OCI-M1 (cell line): ENCODE measurements at places on chromosomes 6 and 20.

DNA sequence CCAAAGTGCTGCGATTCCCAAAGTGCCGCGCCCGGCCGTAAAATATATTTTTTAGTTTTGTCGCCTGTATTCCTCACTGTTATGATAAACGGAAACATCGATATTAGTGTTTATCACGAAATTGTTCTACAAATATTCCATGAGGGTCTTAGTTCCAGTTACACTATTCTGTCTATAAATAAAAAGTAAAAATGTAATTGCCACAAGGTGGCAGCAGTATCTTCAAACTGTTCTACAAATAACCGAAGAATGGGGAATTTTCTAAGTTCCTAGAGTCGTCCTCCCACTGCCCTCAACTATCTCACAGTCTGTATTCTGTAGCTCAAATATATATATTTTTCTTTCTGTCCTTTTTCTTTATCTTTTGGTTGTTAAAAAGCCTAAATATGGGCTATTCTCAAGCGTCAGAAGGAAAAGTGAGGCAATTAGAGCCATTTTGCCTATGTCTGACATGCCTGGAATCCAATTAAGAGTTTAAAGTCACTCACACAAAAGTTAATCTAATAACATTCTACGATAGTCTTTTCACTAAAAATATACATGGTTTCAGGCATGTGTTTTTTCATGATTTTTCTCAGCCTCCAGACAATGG, 14.2 kb upstream of the FAM162B start:
- DNase-seq: peak; percentile 89

GRCh38 chr6:168919470-168920179, 334.0 kb downstream of the THBS2 start:
- DNase-seq: no peak

- no peak for DNase-seq
These were observed 990.9 kb downstream of the EPHA7 start for GRCh38 chr6:92428448-92428847.

DNA sequence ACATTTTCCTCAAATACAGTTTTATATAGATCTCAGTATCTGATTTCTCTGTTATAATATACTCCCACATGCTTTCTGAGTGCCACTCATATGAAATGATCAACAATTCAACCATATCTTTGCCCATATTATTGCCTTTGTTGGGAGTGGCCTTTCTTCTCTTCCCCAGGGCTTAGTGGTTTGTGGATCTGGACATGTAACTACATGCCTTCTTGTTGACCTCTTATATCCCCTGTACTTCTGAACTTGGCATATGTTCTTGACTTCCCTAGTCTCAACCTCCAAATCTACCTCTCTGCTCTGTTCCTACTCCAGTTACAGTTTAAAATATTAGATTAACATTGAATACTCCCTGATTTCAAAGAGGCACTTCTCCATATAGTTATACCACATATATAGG, 34.3 kb upstream of the PRIM2 start:
- DNase-seq: no peak

DNA sequence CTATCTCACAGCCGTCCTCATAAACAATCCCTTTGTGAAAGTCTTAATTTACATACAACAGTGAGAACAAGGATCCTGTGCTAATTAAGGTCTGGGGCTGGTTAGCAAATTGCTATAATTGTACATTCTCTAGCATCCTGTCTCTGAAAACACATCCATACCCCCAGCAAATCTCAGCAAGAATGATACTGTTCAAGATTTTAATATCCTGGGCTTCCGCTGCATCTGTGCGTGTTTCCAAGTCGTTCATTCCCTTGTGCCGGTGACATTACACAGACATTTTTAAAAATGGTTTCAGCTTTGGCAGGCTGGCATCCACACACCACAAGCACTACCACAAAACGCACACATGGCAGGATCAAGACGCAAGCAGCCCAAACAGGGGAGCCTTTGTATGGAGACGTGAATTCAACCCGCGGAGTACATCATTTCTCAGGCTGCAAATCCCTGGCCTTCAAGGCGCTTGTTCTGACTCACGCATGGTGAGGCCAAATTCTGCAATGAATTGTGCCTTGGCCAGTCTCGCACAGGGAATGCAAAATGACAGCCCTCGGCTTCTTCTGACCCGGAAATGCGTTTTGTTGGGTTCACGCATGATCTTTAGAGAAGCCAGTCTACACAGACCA, 20.3 kb downstream of the ZMYND8 start:
- DNase-seq: no peak

DNA sequence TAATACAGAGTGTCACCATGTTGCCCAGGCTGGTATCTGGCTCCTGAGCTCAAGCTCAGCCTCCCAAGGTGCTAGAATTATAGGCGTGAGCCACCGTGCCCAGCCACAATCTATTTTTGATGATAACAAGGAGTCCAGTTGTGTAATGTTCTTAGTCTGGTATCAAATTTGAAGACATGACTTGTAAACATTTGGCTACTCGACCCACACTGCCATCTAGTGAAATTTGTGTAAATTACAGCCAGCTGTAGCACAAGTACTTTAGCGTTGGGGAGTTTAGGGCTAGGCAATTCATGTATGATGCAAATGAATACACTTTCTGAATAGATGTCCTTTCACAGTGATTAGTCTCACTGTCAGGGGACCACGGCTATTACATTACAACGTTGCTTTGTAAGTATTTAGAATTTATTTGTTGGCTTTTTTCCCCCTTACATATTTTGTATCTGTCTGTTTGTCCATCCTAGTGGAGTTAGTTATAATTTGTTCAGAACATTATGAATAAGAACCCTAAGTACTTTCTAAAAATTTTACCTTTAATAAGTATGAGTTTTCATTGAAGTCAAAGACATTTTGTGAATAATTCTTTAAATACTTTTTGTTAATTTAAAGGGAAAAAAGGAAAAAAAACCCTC, 139.7 kb downstream of the PRDM13 start:
- peak; percentile 94 for DNase-seq

GRCh38 chr6:20565342-20565741, 31.1 kb downstream of the CDKAL1 start:
- no peak for DNase-seq

- DNase-seq: no peak
These were observed 160.8 kb downstream of the SCML4 start for GRCh38 chr6:107663308-107663707.

- no peak for DNase-seq
These were observed 44.9 kb downstream of the SNAI1 start for GRCh38 chr20:50027611-50028105.

- peak; percentile 77 for DNase-seq
These were observed 139.0 kb downstream of the MTHFD1L start for GRCh38 chr6:151004383-151005024.

- DNase-seq: no peak
These were observed 269.6 kb downstream of the GRIK2 start for GRCh38 chr6:101663100-101663499.

- peak; percentile 73 for DNase-seq
These were observed 36.1 kb upstream of the NKX2-4 start for GRCh38 chr20:21433329-21433890.

DNA sequence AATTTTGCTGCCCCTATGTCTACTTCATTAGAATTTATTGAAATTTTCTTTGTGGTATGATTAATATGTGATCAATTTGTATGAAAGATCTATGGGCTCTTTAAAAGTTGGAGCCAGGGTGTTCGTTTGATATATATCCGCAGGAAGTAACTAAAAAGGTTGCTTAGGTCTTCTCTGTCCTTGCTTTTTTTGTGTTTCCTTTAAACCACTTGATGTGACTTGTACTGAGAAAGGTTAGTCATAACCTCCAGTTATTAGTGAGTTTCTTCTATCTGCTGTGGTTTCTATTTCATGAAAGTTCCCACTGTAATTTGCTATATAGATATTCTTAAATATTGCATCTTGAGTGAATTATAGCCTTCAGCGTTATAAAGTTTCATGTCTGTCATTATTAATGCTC, 585.3 kb upstream of the ARID1B start:
- DNase-seq: no peak

- DNase-seq: no peak
These were observed 24.5 kb upstream of the GRM4 start for GRCh38 chr6:34170346-34170745.

DNA sequence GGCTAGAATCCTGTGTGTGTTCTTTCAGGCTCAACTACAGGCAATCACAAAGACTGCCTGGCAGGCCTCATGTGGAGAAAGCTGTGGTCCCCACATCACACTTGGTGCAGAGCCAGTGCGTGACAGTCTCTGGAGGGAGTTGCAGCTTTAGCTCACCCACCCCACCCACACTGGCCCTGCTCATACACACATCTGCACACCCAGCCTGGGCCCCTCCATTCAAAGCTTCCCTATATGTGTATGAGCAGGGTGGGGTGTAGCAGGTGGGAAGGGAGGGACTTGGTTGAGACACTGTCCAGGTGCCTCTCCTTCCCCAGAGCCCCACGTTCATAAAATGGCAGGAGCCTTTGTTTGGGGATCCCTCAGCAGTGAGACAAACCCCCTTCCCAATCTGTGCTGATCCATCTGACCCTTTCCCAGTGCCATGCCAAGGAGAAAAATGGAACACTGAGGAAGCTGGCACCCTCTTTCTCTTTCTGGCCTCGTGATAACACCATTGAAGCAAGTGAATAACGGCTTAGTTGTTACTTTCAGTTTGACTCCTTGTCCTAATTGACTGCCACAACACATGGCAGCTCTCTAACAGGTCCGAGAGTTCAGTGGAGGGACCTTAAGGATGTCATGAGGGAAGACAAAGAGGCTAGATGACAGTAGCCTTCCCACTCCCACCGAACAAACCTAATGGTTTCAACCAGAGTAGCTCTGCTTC, 53.8 kb upstream of the NRSN1 start:
- DNase-seq: no peak

- no peak for DNase-seq
These were observed 86.3 kb upstream of the ESR1 start for GRCh38 chr6:151721146-151721545.

GRCh38 chr6:117373211-117373813, 52.4 kb downstream of the ROS1 start:
- no peak for DNase-seq

GRCh38 chr6:3400162-3400561, 56.7 kb downstream of the SLC22A23 start:
- no peak for DNase-seq

DNA sequence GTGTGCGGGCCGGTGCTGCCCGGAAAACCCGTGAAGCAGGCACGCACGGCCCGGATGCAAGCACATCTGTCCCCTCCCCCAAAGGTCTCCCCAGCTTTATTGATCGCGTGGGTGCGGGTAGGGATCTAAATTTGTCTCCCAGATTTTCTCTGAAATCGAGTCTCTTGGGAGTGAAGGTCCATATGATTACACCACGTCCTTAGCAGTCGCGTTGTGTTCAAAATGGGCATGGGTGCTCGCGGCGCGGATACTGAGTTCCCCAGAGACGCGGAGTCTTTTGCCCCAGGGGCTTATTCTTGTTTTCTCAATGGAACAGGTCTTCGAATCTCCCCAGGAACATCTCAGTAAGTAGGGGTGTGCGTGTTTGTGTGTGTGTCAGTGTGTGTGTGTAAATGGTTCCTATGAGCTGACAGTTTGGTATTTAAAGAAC, 2.8 kb upstream of the ZNF292 start:
- no peak for DNase-seq

DNA sequence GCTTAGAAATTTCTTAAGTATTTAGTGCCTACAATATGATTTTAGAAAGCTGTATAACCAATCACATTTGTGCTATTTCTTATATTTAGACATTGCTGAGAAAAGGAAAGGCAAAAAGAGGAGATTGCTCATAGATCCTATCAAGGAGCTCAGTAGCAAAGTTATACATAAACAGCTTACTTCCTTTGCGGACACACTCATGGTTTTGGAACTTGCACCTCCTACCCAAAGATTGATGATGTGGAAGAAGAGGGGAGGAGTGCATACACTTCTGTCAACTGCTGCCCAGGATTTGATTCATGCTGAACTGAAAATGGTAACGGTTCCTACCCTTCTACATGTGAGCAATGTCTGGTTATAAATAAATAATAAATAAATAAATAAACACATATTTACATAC, 16.7 kb downstream of the RAD21L1 start:
- no peak for DNase-seq

GRCh38 chr20:51404297-51405060, 138.0 kb downstream of the NFATC2 start:
- no peak for DNase-seq

GRCh38 chr6:39381550-39382140, 59.1 kb upstream of the KCNK16 start:
- DNase-seq: no peak

GRCh38 chr6:7124114-7124513, 16.4 kb downstream of the RREB1 start:
- DNase-seq: no peak

DNA sequence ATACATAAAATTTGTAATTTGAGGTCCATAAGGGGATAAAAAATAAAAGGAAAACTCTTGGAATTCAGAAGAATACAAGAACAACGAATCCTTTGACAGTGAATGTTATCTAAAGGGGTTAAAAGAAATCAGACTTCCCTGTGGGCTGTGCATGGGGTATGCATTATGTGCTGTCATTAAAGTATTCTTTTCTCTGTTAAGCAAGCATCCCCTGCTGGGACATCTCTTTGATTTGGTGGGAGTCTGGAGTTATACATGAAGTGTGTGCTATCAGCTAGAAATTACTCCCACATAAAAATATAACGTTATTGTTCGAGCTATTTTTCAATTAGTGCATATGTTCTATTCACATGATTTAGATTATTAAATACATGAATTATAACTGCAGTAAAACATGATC, 195.2 kb downstream of the CENPW start:
- no peak for DNase-seq
